ENCODE measurements at places on chromosomes 1 and 21.

DNA sequence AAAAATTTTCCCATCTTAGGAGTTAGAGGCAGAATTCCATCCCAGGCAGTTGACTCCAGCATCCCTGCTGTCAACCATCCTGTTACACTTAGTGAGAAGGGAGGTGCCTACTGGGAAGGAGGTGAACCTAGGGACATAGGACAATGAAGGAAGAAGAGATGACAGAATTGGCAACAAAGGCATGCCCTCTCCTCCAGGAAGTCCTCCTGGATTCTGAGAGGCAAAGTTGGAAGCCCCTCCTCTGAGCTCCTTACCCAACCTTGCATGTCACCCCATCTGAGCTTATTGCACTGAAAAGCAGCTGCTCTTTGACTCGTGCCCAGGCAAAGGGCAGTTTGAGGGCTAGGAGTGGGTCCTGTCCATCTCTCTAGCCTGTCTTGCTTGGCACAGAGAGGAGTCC, 66.9 kb downstream of the PAX7 start:
- DNase-seq, result no peak

DNA sequence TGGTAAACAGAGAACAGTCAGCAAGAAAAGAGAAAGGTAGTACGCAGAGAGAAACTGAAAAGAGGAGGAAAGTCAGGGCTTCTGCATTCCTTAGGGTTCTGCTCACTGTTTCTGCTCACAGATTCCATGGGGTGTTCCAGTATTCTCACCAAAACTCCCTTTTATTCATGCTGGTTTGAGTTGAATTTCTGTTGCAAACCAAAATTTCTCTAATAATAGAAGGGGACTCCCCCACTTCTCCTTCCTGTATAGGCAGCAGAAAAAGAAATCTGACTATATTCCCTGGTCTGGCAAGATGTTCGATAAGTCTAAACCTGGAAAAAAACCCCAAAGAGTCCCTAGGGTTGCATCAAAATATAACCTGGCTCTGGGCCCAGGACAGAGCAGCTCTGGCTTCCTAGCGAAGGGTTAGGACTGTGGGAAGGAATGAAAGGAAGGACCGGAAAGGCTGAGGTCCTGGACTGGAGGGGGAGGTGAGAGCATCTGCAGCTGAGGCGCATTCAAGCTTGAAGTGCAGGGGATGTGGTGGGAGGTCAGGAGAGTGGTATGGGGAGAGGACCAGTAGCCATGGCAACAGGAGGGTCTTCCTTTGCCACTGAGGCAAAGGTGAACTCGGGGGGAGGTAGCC, 18.8 kb upstream of the RGS16 start:
- peak; percentile 79 for DNase-seq

GRCh38 chr1:31576201-31576669, at the start of gene TINAGL1:
Gene TINAGL1 (plus strand): TSS chr1:31576515. CDS start chr1:31577149, 634 bp downstream.
- no peak for DNase-seq

GRCh38 chr1:113147073-113147625, 74.2 kb downstream of the LRIG2 start:
- no peak for DNase-seq

- no peak for DNase-seq
Measured at GRCh38 chr21:16837721-16838120, 675.1 kb upstream of the CXADR start.

DNA sequence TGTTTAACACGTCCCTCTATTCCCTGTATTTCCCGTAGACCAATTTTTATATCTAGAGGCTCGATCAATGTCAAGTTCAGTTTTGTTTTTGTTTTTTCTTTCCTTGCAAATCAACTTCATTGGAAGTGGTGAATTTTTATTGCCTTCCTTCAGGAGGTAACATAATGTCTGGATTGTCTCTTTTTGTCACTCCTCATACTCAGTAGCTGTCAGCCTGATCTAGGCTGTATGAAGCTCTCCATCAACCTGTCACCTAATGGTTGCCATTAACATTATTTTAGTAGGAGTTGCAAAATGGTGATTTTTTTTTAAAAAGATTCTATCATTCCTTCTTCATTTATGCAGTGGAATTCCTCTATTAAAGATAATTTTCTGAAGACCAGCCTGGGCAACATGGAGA, 49.7 kb upstream of the KIF26B start:
- DNase-seq, result no peak

GRCh38 chr1:69433073-69433472, 134.6 kb upstream of the LRRC7 start:
- DNase-seq, result no peak

GRCh38 chr1:30242722-30243457, 480.5 kb downstream of the MATN1 start:
- no peak for DNase-seq

DNA sequence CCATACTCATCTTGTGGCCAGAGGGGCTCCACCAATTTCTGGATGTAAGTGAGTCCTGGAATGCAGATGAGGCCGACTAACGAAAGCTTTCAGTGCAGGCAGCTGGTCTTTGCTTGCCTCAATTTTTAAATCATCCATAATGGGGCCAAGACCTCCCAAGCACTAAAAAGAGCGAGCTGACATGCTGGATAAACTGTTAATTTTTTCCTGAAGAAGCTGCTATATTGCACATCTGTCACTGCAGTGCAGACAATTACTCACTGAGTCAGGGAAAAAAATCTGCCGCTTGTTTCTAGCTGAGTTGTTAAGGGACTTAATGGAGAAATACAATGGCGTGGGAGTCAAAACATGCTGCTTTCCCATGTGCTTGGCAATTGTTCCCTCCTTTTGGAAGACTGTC, 205.5 kb downstream of the GPATCH2 start:
- peak; percentile 65 for DNase-seq

DNA sequence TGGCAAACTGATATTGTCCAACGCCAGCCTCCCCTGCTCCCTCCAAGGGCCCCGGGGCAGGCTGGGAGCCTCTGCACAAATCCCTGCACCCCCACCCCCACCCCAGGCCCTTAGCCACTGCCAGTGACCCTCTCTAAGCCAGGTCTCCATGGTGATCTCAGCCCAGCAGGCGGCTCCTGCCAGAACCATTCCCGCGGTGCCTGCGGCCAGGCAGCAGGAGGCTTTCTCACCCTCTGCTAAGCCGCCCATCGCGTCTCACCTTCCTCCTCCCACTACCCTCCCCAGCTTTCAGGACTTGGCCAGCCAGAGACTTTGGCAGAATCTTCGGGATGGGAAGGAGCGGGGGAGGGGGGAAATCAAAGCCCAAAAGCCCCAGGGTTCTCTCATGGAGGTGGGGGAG, 46.8 kb upstream of the WASF2 start:
- DNase-seq, result peak; percentile 77

DNA sequence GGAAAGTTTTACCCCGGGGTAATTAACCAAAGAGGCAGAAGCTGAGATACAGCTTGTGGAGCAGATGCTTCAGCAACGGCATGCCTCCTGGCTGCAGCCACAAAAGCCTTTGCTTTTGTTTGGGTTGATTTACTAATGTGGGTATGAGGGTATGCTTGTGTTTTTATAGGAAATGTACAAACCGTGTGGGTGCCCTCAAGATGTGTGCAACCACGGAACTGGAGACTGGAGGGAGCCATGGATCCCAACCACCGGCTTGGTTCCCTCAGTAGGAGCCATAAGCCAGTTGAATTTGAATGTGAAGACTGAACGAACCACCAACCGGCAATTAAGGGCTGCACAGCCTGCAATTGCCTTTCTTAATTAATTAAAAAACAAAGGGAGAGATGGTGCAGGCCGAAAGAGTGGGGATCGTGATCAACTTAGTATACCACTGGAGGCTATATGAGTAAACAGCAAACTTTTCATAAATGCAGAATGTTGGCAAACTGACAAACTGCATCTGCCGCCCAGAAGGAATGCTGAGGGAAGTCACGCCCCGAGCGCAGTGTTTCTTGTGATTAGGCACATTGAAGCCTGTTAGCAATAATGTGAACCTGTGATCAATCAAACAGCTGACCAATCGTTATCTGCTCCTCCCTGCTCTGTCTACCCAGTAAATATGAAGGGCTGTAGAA, 104.1 kb downstream of the DISP1 start:
- no peak for DNase-seq

DNA sequence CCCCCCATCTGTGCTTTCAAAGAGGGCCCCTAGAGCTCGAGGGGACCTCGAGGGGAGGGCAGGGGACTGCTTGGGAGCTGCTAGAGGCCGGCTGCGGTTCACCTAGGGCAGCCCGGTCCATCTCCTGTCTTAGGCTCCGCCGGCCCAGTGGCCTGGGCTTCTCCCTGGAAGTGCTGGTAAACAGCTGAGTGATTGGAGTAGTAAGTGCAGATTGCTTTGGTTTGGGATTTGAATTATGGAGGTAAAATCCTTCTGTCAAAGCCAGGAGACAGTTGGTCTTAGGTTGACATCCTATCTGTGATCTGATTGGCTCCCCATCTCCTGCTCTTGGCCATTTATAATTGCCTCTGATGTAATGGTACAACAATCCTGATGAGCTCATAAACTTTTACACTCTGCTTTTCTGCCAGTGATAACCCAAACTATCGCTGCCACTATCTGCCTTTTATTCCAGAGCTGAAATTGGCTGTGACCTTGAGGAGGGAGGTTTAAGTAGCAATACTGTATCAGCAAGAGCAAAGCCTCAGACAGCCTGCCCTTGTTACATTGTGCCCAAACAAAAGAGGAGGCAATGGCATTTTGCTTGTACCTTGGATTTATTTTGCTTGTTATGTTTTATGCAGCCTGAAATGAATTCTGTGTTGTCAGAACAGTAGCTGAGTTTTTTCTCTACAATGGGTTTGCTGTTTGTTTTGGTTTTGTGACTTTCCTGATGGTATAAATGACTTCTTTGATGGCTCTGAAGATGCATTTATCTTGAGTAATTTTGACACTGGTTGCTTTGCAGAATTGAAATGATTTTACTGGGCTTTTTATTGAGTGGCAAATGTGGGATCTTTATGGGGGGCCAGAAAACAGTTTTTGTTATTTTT, 2.4 kb downstream of the ARID1A start:
- DNase-seq, result peak; percentile 97

DNA sequence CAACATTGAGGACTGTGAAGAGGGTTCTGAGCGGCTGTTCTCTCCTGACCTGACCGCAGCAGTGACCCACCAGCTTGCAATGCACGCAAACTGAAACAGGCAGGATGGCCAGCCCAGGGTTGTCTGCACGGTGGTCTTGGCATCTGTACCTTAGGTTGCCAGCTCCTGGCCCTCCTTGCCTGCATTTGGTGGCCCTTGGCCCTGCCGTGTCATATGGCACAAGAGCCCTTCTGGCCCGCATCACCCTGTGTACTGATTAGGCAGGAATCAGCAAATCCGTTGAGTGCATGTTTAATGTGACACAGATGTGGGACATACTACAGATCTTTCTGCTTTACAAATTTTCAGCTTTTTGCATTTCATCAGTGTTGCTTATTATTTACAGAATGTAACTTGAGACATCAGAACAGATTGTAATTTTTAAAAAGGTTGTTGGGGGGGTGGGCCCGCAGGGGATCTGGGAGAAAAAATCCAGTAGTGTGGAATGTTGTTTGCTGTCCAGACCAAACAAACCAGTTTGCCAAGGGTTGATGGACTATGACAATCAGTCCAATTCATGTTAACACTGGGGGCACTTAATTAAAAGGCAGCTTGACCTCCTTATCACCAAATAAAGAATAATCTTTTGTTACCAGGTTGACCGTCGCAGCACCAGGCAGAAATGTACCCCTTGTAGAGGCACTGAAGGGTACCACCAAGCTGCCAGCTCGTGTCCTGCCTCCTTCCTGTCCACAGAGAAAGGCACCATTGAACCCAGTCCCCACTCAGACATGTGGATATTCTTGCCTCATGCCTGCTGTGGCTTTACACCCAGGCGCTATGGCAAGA, 132.6 kb downstream of the DHRS3 start:
- DNase-seq, result peak; percentile 51

DNA sequence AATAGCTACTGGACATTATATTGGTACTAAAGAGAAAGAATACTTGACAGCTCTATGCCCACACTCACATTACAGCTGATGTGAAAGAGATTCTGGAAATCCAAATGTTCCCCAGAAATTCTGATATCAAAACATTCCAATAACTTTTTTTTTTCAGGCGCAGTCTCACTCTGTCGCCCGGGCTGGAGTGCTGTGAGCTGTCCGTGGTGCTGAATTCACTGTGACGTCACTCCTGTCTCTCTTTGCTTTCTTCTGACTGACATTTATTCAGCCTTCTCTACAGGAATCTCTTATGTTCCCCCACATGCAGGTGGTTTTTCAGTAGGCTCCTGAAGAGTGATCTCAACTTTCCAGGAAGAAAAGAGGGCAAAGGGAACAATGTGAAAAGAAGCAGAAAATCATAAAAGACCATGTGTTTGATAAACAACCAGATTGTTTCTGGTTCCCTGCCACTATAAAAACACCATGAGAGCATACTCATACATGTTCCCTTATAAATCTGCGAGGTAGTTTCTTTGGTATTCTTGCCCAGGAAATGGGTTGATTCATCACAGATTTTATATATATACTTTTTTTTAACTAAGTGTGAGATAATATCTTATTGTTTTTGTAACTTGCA, 6.2 kb downstream of the S100A7A start:
- DNase-seq, result peak; percentile 61

DNA sequence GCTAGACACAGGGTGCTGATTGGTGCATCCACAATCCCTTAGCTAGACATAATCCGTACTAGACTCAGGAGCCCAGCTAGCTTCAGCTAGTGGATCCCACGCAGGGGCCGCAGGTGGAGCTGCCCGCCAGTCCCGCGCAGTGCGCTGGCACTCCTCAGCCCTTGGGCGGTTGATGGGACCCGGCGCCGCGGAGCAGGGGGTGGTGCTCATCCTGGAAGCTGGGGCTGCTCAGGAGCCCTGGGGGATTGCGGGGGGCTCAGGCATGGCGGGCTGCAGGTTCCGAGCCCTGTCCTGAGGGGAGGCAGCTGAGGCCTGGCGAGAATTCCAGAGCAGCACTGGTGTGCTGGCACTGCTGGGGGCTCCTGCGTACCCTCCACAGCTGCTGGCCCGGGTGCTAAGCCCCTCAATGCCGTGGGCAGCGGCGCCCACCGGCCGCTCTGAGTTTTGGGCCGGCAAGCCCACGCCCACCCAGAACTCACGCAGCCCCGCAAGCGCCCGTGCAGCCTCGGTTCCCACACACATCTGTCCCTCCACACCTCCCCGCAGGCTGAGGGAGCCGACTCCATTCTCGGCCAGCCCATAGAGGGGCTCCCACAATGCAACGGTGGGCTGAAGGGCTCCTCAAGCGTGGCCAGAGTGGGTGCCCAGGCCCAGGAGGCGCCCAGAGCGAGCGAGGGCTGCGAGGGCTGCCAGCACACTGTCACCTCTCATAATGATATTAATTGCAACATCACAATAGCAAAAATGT, 87.4 kb downstream of the CRB1 start:
- no peak for DNase-seq

Measured in fibroblast of mammary gland (primary cell).